ENCODE measurements at places on chromosomes 3 and 15.

- DNase-seq, result no peak
Measured at GRCh38 chr3:64898941-64899340, 211.1 kb upstream of the ADAMTS9 start.

GRCh38 chr3:76873532-76874242 lies 166.2 kb upstream of the ROBO2 start:
- DNase-seq, result no peak

DNA sequence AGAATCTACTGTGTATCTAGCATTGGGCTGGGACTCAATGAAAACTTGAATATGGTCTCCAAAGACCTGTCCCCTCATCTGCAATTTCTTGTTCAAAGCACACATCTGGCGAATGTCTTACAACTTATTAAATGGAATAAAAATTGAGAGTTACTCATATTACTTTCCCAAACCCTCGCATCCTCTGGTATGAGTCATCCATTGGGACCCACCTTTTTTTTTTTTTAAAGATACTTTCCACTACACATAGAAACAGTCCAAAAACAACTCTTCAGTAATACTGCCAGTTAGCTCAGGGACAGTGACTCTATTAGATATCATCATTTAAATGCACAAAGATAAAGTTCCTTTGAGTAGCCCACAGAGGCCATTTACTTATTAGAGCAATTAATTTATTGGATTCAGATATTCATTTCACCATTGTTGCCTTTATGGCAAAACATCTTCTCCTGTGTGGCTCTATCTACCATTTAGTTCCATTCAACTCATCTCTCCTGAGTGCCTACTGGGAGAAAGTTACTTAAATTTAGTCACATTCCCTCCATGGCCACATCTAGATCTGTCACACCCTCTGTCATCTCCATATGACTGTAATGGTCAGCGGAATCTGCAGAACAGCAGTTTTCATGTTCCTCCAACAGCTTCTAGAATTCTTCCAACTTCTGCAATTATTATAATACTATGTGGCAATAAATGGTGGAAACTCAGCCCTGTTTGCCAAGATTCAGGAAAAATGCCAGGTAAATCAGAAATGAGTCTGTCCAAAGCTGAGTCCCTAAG lies 77.9 kb upstream of the ARHGEF3 start:
- DNase-seq, result no peak

DNA sequence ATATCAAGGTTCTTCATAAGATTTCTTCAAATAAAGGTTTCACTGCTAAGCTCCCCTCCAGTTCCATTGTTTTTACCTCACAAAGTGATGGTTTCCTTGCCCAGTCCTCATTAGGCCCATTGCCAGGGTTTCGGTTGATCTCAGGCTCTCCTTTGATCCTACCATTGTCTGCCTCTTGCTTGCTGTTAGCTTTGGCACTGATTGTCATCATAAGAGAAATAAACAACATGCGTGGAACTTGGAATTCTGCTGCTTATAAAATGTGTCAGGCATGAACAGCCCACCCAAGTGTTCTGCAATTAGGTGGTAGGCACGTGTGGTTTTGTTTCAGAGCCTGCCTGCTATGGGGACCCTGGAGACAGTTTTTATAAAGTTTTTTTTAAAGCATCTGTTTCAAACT lies 107.6 kb upstream of the BFSP2 start:
- DNase-seq, result no peak

DNA sequence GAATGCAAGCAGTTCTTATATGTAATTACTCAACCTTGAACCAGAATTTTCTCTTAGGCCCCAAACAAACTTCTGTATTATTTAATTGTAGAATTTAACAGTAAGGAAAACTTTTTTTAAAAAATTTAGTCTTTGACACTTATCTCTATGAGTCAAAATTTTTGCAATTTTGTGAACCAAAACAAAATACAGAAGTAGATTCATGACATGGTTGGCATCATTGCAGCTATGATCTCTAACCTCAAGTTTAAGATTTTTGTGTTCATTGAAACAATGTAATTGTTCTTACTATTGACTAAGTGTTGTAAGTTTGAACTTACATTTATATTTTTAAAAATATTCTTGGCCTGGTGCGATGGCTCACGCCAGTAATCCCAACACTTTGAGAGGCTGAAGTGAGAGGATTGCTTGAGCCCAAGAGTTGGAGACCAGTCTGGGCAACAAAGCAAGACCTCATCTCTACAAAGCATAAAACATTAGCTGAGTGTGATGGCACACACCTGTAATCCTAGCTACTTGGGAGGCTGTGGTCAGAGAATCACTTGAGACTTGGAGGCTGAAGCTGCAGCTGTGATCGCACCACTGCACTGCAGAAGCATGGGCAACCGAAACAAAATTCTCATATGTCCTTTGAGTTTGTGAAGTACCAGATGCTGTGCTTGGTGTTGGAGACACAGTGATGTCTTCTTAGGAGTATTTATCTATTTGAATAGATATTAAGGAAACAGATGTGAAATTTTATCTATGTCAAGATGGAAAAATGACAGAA lies 39.7 kb downstream of the STT3B start:
- no peak for DNase-seq

DNA sequence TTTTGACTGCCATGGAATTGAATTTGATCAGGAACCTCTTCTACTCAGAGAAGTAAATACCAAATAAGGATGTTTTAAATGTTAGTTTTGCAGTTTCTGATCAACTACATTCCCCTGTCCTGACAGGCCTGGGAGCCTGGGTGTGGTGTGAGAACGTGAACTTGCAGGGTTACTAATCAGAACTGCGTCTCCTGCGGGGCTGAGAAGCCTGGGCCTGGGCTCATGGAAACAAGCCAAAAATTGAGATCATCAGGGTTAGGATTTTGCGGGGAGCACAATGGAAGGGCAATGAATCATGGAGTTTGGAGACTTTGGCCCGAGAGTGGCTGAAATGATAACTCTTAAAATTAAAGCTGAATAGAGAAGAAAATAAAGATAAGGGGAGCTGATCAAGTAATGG lies 47.8 kb upstream of the C3orf70 start:
- DNase-seq, result no peak

DNA sequence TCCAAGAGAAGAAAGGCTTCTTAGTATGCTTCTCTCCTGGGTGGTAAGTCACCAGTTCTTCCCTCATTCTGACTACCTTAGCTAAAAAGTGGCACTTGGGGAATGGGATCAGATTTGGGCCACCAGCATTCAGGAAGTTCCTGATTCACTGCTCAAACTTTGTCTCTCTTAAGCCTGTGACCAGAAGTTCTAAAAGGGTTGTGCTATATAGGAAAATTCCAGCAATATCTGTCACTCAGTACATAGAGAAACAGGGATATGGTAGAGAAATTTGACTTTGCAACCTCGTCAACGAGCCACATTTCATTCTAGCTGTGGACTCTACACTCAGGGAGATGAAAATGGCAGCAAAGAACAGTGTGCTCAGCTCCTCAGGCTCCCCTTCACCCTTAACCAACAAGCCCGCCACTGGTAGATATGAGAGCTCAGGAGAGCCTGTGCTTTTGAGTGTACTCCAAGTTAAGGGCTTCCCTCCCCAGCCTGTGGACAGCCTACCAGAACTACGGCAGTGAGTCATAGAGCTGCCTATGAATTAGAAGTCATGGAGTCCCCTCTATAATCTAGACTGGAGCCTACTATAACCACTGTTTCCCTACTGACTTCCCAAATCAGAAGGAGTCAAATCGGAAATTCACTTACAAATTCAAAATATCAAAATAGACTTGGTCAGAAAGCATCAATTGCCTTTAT lies 52.6 kb upstream of the MYO5C start:
- no peak for DNase-seq

DNA sequence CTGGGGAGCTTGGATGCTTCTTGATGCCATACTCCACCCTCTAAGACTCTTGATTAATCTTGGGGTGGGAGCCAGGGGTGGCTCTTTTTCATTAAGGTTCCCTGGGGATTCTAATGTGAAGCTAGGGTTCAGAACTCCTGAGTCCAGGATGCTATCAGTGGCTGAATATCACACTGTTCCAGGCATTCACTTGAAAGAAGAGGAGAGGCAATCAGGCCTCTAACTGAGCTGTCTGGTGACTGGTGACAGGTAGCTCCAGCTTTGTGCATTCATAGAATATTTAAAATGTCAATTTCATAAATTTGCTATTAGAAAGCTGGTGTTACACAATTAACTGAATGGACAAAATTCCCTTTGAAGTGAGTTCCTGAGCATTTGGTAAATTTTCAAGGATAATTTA lies 139.0 kb downstream of the CHDH start:
- DNase-seq, result no peak

- no peak for DNase-seq
Measured at GRCh38 chr15:56757875-56758274, 24.6 kb upstream of the ZNF280D start.

GRCh38 chr15:61195116-61196002 lies 33.7 kb downstream of the RORA start:
- DNase-seq, result peak; percentile 57

DNA sequence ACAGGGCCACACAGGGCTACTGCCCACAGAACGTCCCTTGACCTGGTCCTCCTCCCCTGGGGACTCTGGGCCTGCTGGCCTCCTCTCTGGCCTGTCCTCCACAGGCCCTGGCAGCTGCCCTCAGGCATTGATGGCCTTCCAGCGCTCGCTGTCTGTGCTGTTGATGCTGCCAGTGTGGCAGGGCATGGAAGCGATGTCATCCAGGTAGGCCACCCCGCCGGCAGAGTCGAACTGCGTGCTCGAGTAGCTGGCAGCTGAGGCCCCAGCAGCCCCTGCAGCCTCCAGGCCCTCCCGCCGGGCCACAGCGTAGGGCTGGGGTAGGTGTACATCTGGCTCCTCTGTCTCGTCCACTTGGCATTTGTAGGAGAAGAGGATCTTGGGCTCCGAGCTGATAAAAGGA lies 17.1 kb downstream of the TPRA1 start:
- DNase-seq, result no peak

DNA sequence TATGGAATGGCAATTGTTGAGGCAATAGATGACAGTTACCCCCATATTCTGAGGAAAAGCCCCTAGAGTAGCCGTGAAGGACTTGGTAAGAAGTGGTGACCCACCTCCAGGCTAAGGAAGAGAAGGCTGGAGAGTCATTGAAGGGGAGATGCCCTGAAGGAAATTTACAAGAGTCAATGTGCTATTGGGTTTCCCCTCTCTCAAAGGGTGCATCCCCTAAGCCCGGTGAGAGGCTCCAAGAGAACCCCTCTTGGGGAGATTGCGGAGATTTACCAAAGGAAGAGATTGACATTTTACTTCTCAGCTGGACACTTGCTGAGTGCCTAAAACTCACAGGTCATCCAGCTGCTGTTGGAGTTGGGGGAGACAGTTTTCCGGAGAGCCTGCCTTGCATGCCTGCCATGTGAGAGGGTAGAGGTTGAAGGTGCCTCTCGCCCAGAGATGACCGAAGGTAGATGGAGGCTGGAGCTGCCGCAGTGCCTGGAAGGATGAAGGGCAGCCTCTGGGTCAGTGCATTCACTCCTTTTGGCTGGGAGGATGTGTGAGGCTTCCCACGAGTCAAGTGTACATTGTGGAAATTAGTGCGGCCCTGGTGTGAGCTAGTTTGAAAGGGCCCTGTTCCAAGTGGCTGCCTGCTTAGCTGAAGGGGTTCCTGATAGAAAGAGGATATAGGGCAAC lies 30.7 kb downstream of the MESD start:
- DNase-seq, result no peak

DNA sequence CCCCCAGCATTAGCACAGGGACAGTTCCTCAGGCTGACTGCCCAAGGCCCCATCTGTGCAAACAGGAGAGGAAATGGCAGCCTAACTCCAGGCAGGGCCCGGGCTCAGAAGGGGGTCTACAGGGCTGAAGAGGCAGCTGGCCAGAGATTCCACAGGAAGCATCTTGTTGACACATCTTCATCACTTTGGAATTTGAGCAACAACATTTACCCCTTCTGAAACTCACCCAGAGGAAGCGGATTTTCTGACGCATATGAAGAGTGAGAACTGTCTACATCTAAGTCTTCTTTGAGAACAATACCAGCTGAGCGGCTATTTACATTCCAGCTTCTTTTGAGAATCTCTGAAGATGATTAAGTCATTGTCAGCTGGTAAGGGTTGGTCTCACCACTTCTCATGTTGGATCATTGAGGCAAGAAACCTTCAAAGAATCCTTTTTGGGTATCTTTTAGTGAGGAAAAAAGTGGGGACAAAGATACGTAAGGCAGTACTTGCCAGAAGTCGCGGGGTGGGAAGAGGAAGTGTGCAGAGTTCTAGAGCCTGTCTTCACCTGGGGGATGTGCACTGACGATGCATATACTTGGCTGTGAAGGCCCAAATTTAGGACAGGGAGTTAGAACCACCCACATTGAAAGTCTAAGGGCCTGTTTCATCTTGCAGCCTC lies 25.4 kb upstream of the SRP14 start:
- no peak for DNase-seq

DNA sequence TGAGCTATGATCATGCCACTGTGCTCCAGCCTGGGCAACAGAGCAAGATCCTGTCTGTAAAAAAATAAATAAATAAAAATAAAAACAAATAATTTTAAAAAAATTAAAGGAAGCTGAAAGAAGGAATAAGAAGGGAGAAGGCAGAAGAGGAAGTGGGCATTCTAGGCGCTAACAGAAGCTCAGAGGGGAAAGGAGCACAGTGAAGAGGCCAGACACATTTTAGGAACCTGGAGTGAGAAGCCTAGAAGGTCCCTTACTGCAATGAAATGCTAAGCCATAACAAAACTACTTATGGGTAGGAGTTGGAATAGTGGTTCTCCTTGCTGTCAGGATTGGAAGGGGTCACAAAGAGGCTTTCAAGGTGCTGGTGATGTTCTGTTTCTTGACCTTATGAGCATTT lies 64.0 kb downstream of the ITGB5 start:
- no peak for DNase-seq

GRCh38 chr3:73291541-73291940 lies 230.1 kb downstream of the EBLN2 start:
- DNase-seq, result no peak

DNA sequence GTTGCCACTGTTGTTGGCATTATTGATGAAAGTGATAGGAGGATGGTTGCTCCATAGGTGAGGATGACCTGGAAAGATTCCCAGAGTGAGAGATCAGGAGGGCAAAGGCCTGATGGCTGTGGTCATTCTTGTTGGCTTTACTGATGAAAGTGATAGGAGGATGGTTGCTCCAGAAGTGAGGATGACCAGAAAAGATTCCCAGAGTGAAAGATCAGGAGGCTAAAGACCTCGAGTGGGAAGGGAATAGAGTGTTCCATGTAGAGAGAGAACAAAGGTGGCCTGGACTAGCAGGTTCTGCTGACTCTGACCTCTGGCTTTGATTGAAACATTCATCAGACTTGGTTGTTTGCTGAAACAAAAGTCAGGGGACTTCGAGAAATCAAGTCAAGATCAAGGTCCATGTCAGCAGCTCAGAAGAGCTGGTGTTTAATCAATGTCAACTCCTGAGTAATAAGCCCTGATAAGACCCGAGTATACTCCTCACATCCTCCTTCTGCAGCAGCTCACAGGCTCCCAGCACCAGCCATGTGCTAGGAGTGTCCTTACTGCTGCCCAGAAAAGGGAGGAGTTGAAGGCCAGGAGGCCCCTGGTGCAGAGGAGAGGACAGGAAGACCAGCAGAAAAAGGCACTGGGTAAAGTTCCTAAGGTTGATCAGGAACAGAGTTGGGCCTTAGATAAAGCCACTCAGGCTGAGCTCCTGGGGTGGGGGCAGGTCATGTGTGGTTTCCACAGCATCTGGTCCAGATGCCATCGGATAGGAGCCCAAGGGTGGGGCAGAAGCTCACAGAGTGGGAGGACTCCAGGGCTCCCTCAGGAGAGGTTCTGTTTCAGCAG lies 19.9 kb downstream of the CYP8B1 start:
- peak; percentile 85 for DNase-seq

All from erythroblast (primary cell).